Vagina (tissue), 2 donors: ENCODE measurements at places on chromosomes 1 and 21.

GRCh38 chr1:117295001-117295400 is 72.2 kb upstream of the MAN1A2 start:
- no peak for DNase-seq

DNA sequence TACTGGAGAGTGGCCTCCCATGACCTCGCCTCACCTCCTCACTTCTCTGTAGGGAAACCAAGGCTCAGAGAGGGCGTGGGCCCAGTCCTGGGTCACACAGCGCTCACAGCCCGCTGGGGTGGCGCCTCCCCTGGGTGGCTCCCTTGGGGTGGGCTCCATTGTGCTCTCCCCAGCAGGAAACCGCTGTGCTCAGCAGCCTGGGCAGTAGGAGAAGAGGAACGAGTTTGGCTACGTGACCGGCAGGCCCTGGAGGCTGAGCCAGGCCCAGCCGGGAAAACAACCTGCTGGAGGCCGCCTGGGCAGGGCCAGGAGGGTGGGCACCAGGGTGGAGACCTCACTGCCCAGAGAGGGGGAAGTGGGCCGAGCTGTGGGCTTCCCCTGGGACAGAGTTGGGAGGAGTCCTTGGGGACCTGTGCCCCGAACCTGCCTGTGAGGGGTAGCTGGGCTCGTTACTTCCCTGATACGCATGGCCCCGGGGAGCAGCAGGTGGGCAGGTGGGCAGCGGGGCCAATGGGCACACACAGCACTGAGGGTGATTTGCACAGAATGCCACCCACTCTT is 15.0 kb upstream of the FAM131C start:
- no peak for DNase-seq

DNA sequence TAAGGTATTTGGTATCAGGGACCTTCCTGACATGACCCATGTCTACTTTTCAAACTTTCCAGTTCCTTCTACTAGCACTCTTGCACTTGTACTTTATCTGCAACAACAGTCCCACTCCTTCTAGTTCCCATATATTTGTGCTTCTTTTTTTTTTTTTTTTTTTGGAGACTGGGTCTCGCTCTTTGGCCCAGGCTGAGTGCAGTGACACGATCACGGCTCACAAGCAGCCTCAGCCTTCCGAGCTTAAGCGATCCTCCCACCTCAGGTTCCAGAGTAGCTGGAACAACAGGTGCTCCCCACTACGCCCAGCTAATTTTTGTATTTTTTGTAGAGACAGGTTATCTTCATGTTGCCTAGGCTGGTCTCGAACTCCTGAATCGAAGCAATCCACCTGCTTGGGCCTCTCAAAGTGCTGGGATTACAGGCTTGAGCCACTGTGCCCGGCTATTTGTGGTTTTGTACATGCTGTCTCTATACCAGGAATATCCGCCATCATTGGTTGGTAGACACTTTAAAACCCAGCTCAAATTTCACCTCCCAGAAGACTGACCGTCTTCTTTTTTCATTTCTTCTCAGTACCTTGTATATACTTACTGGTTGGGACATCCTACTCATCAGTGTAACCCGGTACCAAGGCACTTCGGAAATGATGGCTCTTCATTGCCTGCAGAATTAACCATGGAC is 1.1 kb downstream of the ZMYM1 start:
- no peak for DNase-seq

- DNase-seq, result no peak
Observed at GRCh38 chr1:248045209-248045608, 1.4 kb upstream of the OR2L3 start.

- no peak for DNase-seq
Observed at GRCh38 chr1:145949219-145949618, 8.6 kb downstream of the LIX1L start.

GRCh38 chr1:155979597-155980343 is 1.4 kb upstream of the ARHGEF2 start:
- no peak for DNase-seq

GRCh38 chr1:237804516-237804915 is 86.2 kb downstream of the ZP4 start:
- DNase-seq, result no peak
